ENCODE measurements at places on chromosomes 2 and 18. TPM values are rescaled to one million over a fixed set of nuclear protein-coding genes. Genes with fewer than 3 reads are reported as not detected.

DNA sequence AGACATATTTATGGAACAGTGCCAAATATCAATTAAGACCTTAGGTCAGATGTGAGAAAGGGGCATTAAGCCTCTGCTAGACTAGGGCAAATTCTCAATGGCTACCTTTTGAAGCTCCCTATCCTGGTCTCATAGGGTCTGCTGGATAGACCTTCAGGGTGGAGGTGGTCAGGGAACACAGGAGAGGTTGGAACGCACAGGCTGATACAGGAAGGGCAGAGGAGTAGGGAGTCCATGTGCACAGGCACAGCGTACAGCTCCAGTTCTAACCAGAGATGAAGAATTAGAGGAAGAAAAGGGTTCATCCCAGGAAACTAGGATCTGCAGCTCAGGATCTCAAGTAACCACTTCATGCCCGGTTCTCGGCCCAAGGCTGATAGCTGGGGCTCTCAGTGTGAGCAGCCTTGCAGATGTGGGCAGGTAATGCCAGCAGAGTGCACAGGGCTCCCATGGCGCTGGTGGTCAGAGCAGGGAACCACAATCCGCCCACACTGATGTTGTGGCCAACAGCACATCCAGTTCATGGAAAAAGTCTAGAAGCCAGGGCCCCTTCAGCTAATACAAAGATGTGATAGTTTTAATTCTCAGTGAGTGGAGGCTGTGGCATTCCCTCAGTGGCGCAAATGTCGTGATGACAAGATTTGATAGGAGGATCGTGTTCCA lies 3.4 kb upstream of the EVA1A start:
- DNase-seq: no peak

DNA sequence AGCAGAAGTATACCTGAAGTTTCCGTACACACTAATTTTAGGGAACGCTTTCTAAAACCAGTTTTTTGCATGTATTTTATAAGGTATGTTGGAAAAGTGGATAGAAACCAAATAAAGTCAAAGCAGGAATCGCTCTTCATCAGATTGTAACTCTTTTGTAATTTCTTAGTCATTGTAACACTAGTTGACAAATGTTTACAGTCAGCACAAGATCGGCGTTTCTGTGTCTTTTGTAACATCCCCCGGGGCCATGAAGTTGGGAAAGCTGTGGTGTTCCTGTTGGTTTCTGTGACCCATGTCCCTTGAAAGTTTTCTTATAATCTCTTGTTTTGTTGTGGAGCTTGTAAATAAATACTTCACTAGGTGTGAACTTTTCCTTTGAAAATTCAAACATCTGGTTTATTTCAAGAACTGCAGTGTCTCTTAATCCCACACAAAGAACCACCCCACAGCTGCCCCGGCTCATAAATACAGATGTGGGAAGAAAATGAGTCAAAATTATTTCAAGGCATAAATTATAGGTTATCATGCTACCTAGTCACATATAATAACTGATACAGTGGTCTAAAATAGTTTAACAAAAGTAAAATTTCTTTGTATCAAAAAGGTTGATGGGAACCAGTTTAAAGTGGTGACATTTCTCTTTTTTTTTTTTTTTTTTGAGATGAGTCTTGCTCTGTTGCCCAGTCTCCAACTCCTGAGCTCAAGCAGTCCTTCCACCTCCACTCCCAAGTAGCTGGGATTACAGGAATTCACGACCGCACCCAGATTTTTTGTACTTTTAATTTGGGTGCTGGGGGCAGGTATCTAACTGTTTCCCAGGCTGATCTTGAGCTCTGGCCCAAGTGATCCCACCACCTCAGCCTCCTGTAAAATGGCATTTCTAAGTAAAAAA lies 751 bp upstream of the NMI start:
- peak; percentile 50 for DNase-seq

GRCh38 chr2:26758790-26759321 lies 5.2 kb upstream of the SLC35F6 start:
- DNase-seq: no peak

DNA sequence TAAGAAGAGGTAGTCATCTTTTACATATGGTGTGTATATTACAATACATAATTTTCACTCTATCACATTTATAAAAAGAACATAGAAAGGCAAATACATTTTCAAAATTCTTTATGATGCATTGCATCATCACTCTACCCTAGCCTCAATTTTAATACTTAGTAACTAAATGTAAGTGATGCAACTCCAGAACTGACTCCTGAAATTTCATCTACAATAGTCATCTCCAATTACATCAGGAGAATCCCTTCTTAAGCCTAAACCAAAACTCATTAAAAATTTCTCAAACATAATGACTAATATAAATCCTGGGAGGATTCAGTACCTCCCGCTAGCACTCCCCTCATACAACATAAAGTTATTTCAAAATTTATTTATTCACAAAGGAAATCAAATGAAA lies 15.9 kb downstream of the TMX3 start:
- no peak for DNase-seq

DNA sequence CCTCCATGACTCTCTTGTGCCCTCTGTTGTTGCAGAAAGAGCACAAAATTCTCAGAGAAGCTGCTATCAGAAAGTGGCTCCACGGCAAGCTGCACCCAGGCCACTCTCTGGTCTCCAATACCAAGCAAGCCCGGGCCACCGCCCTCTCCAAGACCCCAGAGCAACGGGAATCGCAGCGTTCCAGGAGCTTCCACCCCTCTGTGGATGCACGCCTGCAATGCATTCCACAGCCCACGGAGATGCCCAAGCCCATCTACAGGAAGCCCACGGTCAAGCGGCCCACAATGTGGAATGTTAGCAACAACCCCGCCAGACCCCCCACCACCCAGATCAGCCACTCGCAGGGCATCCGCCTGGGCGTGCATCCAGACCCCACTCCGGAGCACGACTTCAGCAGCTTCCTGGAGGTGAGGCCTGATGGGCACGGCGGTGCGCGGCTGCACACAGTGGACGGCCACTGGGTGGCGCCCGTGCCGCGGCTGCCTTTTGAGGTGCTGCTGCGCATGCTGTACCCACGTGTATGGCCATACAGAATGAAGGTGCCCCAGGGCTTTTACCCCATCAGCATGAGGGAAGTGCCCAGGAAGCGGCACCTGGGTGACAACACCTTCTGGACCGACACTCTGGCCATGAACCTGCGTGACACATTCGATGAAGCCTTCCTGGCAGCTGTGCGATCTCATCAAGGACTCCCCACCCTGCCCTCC lies 6.3 kb downstream of the ANKRD53 start:
- peak; percentile 40 for DNase-seq

LRRC30 gene
- not detected for total RNA-seq

GATA6 gene
- 0.03 TPM for total RNA-seq

ABHD1 gene
- not detected for total RNA-seq
